ENCODE measurements at places on chromosomes 5 and 9.

GRCh38 chr9:129863059-129863690, 27.9 kb downstream of the USP20 start:
- DNase-seq: no peak

DNA sequence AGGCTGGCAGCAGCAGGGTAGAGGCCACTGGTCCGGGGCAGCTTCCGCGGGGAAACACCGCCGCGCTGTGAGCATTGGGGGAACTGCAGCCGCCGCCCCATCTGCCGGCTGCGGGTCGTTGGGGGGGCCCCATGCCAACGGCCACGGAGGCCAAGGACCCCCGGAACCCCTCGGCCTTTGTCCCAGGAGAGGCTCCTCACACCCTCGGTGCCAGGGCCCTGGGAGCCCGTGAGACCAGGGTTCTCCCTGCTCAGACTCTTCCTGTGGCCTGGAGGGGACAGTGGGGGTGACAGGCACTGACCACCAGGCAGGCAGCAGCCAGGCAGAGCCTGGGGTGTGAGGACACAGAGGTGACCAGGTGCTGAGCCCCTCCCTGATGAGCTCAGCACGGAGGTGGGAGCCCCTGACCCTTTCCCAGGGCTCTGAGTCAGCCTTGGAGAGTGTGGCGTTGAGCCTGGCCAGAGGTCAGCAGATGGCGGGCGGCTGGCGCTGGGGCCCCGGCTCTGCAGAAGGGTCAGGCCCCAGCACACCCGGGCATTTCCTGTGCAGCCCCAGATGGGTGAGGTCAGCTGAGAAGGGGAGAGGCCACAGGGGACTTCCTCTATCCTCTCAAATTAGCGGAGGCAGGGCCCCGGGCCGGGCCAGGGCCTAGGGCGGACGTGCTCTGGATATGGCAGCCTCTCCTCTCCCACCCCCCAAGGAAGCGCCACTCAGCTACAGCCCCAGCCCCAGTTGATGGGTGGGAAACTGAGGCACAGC, 17.9 kb upstream of the EGFL7 start:
- DNase-seq: no peak

GRCh38 chr5:143248391-143248790, 155.1 kb downstream of the NR3C1 start:
- DNase-seq: no peak

DNA sequence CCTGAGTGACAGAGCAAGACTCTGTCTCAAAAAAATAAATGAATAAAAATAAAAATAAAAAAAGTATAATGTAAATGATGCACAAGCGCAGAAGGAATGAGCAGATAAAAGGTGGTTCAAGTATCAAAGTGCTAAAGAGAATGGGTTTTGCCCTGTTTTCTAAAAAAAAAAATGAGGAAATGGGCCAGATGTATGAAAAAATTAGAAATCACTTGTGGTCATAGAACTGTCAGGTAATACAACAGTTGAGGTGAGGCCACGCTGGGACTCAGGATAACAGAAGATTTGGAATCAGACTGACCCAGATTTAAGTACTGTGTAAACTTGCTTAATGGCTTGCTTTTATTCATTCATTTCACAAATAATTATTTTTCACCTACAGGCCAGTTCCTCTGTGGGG, 69.8 kb downstream of the MAPKAP1 start:
- no peak for DNase-seq

- no peak for DNase-seq
Measured at GRCh38 chr5:157750320-157750719, 6.8 kb downstream of the LSM11 start.

DNA sequence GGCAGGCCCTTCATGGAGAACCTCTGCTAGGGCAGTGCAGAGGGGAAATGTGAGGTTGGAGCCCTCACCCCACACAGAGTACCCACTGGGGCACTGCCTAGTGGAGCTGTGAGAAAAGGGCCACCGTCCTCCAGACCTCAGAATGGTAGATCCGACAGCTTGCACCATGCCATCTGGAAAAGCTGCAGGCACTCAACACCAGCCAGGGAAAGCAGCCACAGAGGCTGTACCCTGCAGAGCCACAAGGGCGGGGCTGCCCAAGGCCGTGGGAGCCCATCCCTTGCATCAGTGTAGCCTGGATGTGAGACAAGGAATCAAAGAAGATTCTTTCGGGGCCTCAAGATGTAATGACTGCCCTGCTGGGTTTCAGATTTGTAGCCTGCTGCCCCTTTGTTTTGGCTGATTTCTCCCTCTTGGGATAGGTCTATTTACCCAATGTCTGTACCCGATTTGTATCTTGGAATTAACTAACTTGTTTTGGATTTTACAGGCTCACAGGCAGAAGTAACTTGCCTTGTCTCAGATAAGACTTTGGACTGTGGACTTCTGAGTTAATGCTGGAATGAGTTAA, 16.6 kb upstream of the ZDHHC11 start:
- no peak for DNase-seq

DNA sequence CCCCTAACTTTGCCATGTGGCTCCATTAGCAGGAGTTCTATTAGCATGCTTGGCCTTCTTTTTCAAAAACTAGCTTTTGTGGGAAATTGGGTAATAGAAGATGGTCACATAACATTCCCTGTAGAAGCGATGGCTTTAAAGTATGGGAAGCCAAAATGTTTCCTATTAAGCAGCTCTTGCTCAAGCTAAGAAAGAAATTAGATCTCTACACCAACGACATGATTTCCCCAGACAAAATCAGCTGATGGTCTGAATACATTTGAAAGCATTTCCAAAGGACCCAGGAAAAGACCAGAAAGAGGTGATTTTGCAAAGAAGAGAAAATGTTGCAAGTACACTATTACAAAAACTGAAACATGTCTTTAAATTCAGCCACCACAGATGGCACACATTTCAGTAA, 4.8 kb upstream of the NFIL3 start:
- no peak for DNase-seq

- DNase-seq: no peak
Measured at GRCh38 chr9:93392974-93393373, 58.5 kb upstream of the FAM120A start.

GRCh38 chr5:176862330-176862995, 36.7 kb downstream of the HK3 start:
- DNase-seq: no peak

GRCh38 chr9:113957351-113957750, 81.2 kb downstream of the ZNF618 start:
- no peak for DNase-seq

GRCh38 chr5:102596951-102597350, 98.2 kb upstream of the SLCO6A1 start:
- no peak for DNase-seq

Measured in NCI-H187 (cell line).